ENCODE measurements at places on chromosomes 13 and 19.
A peak's percentile ranks its signal among the peaks of the same experiment; 100 is the strongest.

DNA sequence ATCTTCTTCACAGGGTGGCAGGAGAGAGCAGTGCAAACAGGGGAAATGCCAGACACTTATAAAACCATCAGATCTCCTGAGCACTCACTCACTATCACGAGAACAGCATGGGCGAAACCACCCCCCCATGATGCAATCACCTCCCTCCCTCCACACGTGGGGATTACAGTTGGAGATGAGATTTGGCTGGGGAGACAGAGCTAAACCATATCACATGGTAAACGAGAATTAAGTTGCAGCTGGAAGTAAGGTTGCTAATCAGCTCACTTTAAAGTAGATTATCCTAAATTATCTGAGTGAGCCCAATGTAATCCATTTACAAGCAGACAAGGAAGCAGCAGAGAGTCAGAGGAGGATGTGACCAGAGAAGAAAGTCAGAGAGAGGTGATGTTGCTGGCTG is 102.2 kb upstream of the IPO5 start:
- no peak for DNase-seq

DNA sequence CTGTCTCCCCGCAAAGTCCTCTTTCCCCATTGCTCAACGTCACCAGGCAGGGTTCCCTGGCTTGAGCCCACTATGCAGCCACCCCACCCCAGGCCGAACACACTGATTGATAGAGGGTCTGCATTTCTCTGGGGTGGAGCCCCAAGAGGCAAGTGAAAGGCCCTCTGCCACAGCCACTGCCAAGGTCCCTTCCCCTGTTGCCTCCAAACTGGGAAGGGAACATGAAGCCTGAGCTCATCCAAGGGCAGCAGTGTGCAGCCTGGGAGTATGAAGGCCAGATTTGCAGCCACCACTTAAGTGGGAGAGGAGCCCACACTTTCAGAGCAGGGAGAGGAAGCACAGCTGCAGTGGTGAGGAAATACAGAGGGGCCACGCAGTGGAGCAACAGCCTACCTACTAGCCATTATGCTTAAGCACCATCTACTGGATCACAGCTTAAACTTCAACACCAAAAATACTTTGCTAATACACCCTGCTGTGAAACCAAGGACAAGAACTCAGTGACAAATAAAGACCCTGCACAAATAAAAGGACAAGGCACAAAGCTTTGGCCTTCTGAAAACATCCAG is 48.6 kb downstream of the UBL3 start:
- no peak for DNase-seq

DNA sequence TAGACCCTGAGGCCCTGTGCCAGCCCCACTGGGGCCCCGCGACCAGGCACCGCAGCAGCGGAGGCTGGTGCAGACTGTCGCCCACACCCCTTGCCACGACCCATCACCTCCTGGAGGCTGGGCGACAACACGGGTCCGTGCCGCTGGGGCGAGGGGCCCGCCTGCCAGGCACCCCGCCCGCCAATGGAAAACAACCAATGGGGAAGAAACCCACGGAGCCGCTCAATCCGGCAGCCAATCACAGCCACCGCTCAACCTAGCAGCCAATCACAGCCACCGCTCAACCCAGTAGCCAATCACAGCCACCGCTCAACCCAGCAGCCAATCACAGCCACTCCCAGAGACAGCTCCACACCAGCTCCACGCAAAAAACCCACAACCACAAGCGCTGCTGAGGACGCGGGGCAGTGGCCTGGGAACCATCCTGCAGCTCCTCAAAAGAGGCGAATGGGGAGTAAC is 29.7 kb downstream of the GPX4 start:
- no peak for DNase-seq

- DNase-seq: no peak
These were observed 168.3 kb downstream of the TSHZ3 start for GRCh38 chr19:31180907-31181306.

- DNase-seq: no peak
These were observed 283.4 kb upstream of the KLHL1 start for GRCh38 chr13:70391678-70392077.

DNA sequence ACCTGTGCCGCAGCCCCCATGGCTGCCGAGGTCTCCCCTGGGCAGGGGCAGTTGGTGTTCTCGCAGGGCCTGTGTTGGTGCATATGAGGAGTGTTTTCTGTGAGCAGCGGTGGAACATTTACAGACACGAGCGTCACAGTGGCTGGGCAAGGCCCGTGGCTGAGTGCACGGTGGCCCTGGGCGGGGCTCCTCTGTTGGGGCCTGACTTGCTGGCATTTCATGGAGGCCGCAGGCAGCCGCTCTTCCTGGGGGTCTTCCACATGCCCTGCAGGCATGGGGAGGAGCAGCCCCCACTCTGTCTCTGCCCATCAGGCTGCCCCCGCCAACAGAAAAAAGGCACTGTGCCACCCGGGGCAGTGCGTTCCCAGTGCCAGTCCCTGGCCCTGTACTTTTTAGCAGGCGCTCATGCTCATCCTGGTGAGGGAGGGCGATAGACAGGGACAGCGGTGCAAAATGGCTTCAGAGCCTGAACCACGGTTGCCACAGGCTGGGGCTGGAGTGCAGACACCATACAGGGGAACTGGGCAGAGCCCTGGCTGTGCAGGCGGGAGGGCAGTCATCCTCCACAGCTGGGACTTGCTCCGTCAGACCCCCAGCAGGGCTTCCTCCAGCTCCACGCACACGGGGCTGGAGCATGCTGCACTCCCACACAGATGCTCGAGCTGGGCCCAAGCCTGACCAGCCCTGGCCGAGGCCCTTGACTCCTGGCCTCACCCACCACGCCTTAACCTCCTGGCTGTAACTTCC is 23.5 kb downstream of the TFDP1 start:
- DNase-seq: no peak

DNA sequence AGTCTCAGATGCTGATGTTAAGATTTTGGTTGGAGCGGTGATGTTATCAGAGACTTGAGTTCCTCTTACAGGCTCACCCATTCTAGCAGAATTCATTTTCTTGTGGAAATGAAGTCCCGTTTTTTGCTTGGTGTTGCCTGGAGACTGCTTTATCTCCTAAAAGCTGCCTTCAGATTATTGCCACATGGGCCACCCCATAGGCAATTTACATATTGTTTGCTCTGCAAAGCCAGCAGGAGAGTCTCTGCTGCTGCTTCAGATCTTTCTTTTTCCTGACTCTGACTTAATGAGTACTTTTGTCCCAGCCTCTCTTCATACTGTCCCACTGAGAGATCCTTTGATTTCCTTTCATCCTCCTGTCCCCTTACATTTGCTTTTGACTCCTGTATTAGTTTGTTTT is 114.6 kb downstream of the TDRD3 start:
- no peak for DNase-seq

DNA sequence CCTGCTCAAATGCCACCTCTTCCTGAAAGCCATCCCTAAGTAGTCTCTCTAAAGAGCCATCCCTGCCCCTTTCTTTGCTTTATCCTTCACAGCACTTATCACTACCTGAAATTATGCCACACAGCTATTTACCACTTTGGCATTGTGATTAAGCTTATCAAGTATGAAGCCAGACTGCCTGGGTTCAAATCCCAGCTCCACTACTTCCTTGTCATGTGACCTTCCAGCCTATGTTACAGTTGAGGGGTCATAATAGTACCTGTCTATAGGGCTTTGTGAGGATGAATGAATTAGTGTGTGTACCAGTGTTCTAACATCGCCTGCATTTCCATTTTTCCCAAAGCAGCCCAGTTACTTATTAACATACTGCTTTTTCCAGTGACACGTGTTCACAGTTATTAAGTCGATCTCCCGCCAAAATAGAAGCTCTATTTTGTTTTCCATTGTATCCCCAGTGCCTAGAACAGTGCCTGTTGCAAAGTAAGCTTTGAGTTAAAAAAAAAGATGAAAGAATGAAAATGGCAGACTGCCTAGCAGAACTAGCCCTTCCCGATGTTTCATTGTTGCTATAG is 32.8 kb downstream of the ZSWIM9 start:
- DNase-seq: no peak

DNA sequence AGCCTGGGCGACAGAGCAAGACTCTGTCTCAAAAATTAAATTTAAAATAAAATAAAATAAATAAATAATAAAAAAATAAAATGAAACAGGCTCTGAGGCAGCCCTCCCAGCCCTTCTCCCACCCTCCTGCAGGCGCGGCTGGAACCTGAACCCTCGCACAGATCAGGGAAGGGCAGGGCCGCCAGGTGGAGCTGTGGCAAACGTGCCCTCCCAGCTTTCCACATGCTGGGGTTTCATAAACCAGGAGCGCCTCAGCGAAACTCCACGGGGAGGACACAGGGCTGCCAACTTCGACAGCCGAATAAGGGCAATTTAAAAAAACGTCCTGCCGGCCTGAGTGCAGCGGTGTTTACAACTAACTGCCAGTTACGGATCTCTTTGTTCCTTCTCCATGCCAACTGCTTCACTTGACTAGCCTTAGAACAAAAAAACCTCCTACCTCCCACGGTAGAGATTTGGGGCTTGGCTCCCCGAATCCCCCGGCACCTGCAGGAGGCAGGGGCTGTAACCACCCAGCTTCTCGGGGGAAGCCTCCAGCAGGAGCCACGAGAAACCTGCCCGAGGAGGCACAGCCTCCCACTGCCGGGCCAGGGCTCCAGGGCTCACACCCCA is 15.9 kb downstream of the ZNF787 start:
- peak; percentile 80 for DNase-seq

GRCh38 chr13:36038785-36039555 is 92.2 kb downstream of the DCLK1 start:
- no peak for DNase-seq

DNA sequence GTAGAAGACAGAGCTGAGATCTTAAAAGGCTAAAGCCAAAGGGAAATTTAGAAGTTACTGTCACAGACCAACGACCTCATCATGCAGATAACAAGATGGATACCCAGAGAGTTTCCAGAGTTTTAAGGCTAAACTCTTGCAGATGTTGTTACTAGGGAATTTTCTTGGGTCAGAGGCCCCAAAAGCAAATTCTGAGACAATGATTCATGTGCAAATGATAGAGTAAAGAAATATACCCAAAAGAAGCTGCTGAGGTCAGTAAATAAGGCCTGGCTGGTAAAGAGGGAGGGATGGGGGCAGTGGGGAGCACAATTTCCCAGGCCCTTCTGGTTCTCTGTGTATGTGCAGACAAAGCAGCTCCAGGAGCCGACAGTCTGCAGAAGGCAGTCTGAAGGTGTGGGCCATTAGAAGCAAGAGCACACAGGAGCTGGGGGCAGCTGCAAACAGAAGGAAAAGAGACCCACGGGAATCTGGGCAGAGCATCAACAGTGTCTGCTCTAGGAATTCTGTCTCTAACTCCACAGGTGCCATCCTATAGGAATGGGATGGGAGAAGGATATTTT is 330.8 kb downstream of the TBC1D4 start:
- peak; percentile 66 for DNase-seq

- no peak for DNase-seq
These were observed 4.3 kb downstream of the ELL start for GRCh38 chr19:18517606-18518005.

- no peak for DNase-seq
These were observed 8.5 kb downstream of the CCDC8 start for GRCh38 chr19:46404753-46405468.

DNA sequence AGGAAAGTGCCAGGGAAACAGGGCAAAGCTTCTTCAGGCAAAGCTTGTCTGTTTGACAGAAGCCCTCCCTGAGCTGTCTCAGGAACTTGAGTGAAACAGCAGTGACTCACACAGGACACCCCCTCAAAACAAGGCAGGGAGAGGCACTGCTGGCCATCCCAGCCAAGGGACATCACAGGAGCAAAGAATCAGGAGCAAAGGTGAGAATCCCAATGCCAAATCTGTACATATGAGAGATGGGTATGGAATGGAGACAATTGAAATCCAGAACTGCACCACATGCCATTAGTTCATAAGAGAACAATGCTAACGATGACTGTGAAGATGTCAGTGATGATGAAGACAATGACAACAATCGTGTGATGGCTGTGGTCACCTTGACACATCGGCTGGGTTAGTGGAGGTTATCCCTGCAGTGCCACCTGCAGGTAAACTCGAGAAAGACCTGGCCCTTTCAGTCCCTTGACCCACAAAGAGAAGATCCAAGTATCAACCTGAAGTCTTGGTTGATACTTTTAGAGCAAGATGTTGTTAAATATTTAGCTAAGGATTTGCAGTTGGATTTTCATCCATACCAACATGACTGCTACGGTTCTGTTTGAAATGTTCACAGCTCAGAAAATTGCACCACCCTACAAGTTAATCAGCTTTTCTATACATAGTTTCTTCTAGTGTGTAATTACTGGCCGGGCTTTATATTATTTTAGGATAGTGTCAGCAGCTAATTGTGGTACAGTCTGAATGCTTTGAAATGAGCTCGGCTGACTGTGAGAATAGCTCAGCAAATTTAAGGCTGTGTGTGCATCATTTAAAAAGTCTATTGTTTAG is 42.0 kb upstream of the IPO5 start:
- DNase-seq: peak; percentile 27

DNA sequence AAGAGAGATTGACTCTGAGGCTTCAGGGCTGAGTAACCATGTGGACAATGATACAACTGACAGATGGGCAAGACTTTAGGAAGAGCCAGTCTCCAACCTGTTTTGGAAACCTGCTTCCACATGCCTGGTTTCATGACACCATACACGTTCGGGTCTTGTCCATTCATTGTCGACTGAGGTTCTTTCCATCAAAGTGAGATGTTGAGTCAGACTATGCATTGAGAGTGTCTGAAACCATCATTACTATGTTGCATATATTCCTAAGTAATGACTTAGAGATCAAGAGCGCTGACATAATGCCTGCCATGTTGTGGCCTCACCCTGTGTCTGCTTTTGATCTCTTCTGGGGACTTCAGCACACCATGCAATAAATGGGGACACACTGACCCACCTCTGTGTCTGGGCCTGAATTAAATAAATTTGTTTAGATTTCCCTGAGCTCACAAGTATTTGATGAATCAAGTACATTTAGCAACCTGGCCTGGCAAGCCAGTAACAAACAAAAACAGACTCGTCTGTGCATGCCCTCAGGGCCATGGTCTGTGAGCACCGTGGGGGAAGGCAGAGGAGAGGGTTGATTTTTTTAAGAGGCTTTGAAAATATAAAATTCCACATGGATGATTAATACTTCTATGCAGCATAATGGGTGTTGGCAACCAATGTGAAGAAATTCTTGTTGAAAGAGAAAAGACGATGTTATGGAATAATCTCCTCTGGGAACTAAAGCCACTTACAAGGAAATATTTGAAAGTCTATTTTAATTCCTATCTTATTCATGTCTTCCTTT is 49.9 kb upstream of the UBAC2 start:
- DNase-seq: peak; percentile 63

- no peak for DNase-seq
These were observed 2.5 kb upstream of the TMPRSS9 start for GRCh38 chr19:2357279-2358206.

GRCh38 chr19:37635076-37636056 is 19.9 kb downstream of the ZFP30 start:
- no peak for DNase-seq

GRCh38 chr13:43316946-43317353 is 293.6 kb downstream of the DNAJC15 start:
- DNase-seq: peak; percentile 71

- no peak for DNase-seq
These were observed 55.4 kb downstream of the RFC3 start for GRCh38 chr13:33873251-33873908.

All from astrocyte of the spinal cord (primary cell).